ENCODE measurements at places on chromosomes 4 and X.

- no peak for DNase-seq
Observed at GRCh38 chrX:113059714-113060113, 219.1 kb upstream of the AMOT start.

DNA sequence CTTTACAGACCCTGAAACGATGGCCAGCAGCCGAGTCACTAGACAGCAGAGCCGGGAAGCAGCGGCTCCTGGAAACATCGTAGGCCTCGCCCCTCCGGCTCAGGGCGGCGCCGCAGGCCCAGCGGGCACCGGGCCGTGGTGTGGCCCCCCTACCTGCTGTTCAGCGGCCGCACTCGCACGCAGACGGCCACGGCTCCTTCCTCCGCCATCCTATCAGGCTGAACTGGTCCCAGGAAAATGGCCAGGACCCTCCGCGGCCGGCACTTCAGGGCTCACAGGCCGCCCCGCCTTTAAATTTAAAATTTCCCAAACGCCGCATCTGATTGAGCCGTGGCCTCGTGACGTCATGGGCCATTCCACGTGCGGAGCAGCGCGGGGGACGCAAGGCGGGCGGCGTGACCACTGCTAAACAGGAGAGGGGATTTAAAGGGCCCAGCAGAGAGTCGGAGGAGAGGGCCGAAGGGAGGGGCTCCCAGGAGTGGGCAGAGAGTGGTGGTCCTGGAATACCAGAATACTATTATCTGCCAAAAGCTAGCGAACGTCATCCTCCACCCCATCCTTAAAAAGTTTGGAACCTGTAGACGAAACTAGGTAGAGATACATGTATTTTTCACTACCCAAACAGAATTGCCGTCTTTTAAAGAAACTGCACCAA lies at the start of gene CENPE:
Gene CENPE (minus strand): TSS at position 233 of the 655 bp plus-strand sequence. CDS start 24 bp downstream, at position 209.
- DNase-seq: peak; percentile 78

- no peak for DNase-seq
Observed at GRCh38 chrX:12929701-12930100, 23.3 kb downstream of the TLR8 start.

GRCh38 chrX:40104985-40105834 lies 7.5 kb upstream of the BCOR start:
- DNase-seq: no peak

- no peak for DNase-seq
Observed at GRCh38 chr4:68693325-68694075, 23.0 kb upstream of the UGT2B15 start.

- DNase-seq: no peak
Observed at GRCh38 chr4:77001907-77002306, 52.4 kb downstream of the SEPTIN11 start.

DNA sequence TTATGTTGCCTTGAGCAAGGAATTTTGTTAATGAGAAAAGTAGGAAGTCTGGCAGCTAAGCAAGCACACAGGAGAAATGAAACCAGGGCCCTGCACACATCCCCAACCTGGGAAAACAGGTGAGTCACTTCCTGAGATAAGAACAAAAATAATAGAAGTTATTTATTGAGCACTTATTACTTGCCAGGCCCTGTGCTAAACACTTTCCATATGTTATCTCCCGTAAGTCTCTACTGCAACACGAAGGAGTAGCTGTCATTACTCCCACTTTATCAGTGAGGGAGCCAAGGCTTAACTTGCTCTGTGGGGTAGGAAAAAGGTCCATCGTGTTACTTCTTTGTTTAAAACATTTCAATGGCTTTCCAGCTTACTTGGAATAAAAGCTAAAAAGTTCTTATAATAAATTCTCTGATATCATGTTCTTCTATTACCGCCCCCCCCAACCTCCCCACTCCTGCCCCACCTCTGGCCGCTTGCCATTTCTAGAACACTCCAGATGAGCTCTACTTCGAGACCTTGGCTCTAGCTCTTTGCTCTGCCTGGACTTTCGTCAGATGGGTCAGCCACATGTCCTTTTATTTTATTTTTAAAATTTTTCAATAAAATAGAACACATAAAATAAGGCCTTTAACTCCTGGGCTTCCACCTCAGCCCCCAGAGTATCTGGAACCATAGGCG lies 36.3 kb upstream of the PLAC8 start:
- DNase-seq: no peak

- no peak for DNase-seq
Observed at GRCh38 chrX:4186331-4186730, 472.9 kb upstream of the PRKX start.

GRCh38 chr4:158758142-158758541 lies 10.7 kb upstream of the FNIP2 start:
- DNase-seq: no peak

GRCh38 chr4:145799223-145799622 lies 119.3 kb downstream of the C4orf51 start:
- DNase-seq: no peak

- no peak for DNase-seq
Observed at GRCh38 chrX:78019586-78020483, 50.4 kb upstream of the PGAM4 start.

GRCh38 chr4:110245577-110245976 lies 47.2 kb upstream of the ELOVL6 start:
- DNase-seq: no peak

DNA sequence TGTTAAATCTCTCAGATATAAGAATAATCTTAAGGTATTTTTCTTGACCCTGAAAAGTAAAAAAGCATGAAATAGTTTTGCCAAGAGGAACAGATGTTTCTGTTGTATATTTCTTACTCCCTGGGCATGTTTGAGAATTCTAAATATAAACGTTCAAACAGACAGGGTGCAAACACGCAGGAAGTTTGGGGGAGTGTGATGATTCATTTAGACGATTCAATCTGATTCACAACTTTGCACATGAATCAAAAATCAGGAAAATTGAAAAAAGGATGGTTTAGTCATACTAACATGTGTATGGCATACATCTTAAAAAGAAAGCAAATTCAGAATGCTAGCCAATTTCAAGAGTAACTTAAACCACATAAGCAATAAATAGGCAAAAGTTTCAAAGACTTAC lies 340.3 kb upstream of the GRID2 start:
- no peak for DNase-seq

DNA sequence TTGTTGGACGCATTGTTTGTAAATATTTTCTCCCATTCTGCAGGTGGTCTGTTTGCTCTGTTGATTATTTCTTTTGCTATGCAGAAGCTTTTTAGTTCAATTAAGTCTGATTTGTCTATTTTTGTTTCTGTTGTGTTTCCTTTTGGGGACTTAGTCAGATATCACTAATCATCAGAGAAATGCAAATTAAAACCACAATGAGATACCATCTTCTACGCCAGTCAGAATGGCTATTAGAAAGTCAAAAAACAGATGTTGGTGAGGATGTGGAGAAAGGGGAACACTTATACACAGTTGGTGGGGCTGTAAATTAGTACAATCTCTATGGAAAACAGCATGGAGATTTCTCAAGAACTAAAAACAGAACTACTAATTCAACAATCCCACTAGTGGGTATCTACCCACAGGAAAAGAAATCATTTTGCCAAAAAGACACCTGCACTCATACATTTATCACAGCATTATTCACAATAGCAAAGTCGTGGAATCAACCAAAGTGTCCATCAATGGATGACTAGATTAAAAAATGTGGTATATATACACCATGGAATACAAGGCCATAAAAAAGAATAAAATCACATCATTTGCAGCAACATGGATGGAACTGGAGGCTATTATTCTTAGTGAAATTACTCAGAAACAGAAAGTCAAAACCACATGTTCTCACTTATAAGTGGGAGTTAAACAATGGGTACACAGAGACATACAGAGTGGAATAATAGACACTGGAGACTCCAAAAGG lies 8.1 kb downstream of the COQ2 start:
- no peak for DNase-seq

- DNase-seq: no peak
Observed at GRCh38 chr4:81095389-81095788, 64.9 kb downstream of the BMP3 start.

DNA sequence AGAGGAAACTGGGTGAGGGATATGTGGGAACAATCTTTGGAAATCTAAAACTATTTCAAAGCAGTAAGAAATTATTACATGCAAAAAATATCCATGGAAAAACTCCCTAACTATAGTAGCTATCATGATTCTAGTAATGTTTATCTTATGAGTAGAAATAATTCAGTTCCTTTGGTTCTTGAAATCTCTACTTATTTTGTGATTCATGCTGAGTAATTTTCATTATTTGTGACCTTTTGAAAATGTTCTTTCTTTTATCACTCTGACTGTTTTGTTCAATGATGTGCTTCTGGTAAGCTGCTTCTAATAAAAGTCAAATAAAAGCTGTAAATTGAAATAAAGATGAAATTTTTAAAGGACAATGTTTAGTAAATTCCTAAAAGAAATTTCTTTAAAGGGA lies 40.4 kb upstream of the MAGEB10 start:
- no peak for DNase-seq

DNA sequence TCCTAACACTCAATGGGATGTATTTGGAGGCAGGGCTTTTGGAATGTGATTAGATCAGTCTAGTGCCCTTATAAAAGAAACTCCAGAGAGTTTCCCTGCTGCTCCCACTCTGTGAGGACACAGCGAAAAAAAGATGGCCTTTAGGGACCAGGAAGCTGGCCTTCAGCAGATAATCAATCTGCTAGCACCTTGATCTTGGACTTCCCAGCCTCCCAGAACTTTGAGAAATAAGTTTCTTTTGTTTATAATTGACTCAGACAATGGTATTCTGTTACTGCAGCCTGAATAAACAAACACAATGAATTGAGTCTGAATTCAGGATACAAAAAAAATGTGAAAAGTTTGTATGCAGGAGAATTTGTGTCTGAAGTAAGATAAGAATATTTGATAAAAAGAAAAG lies 842.1 kb downstream of the FSTL5 start:
- no peak for DNase-seq

- no peak for DNase-seq
Observed at GRCh38 chrX:1419545-1420355, 27.8 kb upstream of the SLC25A6 start.

- DNase-seq: no peak
Observed at GRCh38 chr4:146465628-146466027, 56.1 kb downstream of the SLC10A7 start.

- no peak for DNase-seq
Observed at GRCh38 chr4:65719635-65720034, 49.3 kb upstream of the EPHA5 start.

DNA sequence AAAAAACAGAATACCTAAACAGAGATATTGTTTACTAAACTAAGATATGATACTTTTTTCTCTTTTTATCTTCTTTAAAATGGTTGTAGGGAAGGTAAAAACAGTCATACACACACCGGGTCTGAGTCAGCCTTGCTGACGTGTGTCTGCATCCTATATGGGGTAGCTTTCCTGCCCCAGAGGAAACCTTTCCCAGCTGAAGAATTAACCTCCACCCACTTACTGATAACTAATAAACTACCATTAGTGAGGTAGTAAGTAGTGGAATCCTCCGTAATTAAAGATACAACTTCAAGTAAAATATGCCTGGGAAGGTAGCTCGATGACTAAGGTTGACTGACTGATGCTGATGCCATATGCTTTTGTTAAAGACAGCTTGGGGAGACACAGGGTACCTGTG lies 312.2 kb downstream of the DCTD start:
- no peak for DNase-seq

DNA sequence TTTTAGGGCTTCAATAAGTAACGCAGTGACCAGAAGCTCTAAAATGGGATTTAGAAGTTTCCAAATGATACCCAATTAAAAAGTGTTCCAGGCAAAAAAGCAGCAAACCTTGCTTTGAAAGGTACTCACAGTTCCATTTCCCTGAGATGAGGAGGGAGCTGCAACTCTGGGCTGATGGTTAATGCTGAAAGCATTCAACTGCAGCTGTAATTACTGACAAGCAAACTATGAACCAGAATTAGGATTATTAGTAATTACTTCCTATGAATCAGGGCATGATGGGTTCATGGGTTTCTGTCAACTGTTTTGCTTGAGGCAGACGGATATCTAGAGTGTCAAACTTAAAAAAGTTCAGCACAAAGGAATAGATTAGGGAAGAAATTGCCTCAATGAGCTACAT lies 357.4 kb downstream of the STIM2 start:
- no peak for DNase-seq

- DNase-seq: peak; percentile 53
Observed at GRCh38 chrX:49884290-49884862, 5.1 kb downstream of the USP27X start.

- no peak for DNase-seq
Observed at GRCh38 chr4:146959692-146960091, 14.0 kb upstream of the TTC29 start.

DNA sequence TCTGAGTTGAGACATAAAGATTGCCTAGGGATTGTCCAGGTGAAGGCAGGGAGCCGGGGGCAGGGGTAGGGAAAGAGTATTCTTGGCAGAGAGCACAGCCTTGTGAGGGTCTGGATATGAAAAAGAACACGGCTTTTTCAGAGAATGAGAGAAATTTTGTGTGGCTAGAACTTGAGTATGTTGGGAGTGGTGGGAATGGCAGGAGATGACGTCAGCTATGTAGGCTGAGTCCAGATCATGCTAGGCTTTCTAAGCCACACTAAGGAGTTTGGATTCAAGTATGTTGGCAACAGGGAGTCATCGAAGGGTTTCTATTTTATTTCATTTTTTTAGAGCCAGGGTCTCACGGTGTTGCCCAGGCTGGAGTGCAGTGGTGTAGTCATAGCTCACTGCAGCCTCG lies 40.0 kb downstream of the SH2D1A start:
- no peak for DNase-seq

DNA sequence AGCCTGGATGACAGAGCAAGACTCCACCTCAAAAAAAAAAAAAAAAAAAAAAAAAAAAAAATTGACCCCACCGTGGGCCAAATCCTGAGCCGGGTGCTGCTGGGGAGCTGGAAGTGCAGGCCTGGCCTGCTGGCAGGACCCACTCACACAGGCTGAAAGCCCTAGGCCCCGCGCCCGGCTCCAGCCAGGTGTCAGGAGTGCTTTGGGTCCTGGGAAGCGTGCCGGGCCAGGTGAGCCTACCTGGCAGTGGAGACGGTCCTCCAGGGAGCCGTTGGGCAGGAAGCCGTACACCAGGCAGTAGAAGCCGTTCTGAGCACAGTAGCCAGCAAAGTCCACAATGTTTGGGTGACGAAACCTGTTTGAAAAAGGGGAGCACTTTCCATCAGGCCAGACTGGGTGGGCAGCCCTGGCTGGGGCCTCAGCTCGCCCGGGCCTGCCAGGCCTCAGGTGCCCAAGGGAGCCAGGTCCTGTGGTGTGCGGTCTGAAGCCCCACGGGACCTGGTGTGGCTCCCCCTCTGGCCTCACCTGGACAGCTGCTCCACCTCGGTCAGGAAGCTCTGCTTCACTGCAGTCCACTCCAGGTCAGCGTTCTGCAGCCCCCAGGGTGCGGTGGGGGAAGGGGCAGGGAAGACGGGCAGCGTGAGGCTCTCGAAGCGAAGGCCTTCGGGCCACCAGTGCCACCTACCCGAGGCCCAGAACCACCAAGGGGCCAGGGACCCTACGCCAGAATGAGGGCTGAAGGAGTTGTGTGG lies 1.8 kb downstream of the IRAK1 start:
- no peak for DNase-seq

Data from NCI-H2029 (cell line).